Femur (tissue), 1 donor: ENCODE measurements at places on chromosomes 3 and 15.
A peak's percentile ranks its signal among the peaks of the same experiment; 100 is the strongest.

DNA sequence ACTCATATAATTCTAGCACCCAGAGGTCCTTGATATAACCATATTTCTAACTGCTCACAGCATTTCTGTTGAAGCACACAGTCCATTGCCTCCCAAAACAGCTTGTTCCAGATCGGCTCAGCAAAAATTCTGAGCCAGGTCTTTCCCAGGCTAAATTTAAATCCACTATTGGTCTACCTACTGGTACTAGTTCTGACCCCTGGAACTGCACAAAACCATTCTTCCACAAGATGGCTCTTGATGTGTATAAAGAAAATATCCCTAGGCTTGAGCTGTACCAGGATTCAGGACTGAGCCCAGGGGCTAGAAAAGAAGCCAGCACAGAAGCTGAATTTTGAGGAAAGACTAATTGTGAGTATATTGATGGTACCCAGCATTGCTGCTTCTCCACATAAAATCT lies 75.4 kb upstream of the ABHD17C start:
- no peak for DNase-seq

DNA sequence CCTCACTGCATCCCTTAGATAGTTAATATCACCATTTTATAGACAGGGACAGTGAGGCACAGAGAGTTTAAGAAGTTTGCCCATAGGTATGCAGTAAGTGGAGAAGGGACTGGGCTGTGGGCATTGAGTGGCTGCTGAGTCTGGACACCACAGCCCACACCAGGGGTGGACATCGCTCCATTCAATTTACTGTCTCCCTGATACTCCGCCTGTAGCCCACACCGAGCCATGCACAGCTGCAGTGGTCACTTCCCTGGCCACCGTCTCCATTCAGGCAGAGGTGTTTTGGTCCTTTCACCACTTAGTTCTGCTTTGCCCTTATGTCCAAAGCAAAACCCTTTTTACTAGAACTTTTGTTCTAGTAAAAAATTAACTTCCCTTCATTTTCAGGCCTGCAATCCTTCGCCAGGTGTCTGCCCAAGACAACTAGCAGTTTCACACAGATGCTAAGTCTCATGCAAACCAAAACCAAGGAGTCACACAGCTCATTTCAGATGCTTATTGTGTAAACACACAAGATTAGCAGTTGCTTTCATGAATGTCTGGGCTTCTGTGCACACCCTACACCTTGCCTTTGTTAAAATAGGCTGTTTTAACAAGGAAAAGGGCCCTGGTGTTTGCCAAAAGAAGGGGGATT lies 30.1 kb downstream of the ZNF35 start:
- DNase-seq = no peak

GRCh38 chr3:48402281-48402732 lies 27.6 kb downstream of the PLXNB1 start:
- DNase-seq = peak; percentile 64

DNA sequence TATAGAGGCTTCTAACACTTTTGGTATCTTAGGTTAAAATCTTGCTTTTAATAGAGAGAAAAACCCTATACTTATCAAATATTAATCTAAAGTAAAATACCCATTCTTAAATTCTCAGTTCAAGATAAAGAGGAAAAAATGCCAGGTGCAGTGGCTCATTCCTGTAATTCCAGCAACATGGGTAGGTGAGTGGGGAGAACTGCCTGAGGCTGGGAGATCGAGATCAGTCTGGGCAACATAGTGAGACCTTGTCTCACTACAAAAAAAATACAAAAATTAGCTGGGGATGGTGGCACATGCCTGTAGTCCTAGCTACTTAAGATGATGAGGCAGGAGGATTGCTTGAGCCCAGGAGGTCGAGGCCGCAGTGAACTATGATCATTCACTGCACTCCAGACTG lies 135.8 kb downstream of the CLASP2 start:
- no peak for DNase-seq

- DNase-seq = no peak
Measured at GRCh38 chr15:71362987-71363968, 248.0 kb downstream of the THSD4 start.

DNA sequence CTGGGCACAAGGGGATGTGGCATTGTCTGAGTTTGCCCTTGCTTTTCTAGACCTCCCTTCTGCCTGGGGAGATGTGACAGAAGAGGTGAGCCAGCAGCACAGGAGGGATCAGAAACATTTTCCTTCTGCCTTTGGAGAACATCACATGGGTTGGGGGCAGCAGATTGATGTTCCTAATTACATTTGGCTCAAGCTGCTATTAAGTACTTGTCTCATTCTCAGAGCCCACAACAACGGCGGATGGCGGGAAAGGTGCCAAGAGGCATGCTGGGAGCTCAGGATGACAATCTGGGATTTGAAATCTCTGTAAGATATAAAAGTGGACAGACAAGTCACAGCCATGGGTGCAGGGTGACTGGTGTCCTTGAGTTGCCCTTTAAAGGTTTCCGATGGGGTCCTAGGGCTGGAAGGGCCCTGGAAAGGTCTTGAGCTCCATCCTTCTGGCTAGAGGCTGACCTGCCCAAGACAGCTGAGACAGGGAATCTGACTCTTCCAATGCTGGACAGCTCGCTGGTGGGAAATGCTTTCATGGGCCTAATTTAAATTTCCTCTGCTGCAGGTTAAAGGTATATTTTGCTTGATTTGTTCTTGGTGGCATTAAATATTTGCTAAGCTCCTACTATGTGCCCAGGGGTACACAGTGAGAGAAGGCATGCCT lies 2.4 kb upstream of the CORO2B start:
- no peak for DNase-seq

- DNase-seq = peak; percentile 40
Measured at GRCh38 chr3:143237077-143237627, 117.6 kb downstream of the CHST2 start.

GRCh38 chr15:45705510-45706473 lies 71.0 kb downstream of the SQOR start:
- peak; percentile 84 for DNase-seq

DNA sequence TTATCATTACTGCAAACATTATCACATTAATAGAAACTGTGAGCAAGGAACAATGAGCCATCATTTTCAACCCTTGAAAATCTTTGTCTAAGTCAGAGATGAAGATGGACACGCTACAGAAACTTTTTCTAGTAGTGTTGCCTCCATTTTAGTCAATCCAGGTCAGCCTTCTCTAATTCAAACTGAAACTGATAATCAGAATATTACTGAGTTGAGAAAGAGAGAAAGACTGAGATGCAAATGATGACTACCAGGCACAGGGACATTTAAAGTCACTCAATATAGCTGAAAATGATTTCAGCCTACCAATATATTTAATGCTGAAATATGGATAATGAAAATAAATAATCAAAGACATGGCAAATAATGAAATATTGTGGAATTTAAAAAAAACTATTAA lies 261.4 kb downstream of the GBE1 start:
- no peak for DNase-seq

DNA sequence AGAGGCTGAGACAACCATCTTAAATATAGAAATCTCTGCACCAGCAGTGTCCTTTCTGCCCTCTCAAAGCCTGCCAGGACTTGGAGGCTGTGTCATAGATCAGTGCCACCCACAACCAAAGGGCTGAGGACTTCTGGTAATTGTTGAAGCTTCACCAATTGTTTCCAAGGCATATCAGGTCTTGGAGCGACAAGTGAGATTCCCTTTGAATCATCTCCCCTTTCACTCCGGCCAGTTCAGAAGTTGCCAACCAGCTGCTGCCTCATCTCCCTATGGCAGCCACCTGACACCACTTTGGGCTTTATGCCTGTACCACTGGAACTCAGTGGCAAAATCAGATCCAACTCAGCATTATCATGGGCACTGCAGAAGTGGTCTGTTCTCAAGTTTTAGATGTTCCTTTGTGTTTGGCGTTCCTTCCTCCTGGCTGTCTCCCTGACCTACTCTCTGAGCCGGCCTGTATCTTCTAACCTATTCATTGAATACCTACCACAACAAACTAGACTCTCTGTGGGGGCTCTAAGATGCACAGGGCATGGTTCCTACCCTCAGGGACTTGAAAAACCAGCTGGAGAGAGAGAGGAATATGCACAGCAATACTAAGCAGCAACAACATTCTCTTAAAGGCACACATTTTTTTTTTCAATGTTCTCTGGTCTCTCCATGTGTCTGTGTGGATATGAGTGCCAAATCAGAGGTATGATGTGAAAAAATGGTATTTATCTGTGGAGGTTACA lies 90.8 kb upstream of the PFN2 start:
- DNase-seq = peak; percentile 67

DNA sequence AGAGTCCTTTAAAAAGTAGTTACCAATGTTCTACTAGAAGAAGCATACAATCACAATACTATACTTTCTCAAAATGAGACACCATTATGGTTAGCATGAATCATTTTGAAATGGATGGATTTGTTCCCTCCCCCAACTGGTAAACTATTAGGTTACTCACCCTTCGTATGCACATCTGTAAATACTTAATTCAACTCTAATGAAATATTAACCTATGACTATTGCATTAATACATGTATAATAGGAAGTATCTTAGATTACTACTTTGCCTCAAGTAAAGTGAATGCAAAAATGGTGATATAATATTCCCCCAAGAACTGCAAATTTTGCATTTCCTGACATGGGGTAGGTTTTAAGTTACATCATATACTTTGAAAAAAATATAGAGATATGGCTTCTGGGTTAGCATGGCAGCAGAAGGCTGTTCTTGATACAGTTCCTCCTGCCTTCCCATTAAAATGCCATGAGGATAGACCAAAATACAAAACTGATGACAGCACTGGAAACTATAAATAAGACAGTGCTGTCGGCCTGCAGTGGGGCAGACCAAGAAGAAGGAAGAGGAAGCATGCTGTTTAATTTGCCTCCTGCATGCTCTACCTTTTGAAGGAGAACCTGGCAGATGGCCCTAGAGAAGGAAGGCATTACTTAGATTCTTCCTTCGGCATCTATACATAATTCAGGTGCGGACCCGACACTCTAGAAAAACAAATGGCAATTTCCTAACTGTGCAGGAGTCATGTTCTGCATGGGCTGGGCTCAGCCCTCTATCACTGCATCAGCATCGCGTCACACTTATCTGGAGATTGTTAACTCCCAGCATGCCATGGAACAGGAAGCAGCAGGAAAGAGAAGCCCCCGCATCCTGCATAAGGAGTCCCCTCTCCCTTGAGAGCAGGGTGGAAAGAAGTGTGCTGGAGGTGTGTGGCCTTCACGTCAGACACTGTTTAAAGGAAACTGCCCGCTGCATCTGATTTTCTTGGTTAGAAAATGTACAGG lies 41.8 kb upstream of the NEO1 start:
- DNase-seq = no peak

DNA sequence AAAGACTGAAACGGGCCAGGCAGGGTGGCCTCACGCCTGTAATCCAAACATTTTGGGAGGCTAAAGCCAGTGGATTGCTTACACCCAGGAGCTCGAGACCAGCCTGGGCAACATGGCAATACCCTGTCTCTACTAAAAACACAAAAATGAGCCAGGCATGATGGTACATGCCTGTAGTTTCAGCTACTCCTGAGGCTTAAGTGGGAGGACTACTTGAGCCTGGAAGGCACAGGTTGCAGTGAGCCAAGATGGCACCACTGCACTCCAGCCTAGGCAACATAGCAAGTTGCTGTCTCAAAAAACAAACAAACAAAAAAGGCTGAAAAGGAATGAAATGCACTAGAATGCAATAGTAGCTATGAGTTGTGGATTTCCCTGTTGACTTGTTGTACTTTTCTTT lies 94.7 kb downstream of the STAG1 start:
- no peak for DNase-seq

DNA sequence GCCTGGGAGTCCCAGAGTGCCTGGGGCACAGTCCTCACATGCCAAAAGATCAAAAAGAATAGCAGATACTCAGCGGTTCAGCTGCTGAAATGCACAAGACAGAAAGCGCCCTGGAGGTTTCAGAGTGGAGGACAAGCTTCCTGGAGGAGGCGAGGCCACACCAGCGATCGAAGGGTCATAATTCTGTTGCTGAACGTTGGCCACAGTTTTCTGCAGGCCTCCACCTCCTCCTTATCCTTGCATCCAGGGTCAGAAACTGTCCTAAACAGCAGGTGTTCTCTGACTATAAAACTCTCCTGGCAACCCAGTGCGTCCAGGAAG lies 220.3 kb upstream of the LINGO1 start:
- DNase-seq = no peak

DNA sequence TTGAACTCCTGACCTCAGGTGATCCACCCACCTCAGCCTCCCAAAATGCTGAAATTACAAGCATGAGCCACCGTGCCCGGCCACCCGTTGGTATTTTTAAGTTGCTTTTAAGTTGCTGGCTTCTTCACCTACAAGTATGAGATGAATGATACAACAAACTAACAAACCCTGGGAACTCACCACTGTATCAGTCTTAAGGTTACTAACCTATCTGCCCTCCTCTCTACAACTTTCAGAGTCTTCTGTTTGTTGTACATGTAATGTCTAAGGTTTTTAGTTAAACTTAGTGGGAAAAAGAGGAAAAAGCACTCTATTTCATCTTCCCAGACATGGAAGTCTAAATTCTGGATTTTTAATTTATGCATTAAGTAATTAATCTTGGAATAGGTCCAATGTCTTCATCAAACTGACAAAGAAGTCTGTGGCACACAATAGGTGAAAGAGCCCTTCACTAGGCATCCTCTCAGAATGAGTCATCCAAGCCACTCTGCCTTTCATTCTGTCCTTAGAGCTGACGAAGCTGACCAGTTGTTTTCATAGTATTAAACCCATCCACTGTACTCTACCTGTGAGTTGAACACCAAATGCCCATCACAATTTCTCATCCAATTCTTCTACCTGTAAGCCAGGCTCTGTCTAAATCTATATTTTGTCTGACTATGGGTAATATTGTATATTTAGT lies 936.1 kb downstream of the TUSC7 start:
- no peak for DNase-seq

DNA sequence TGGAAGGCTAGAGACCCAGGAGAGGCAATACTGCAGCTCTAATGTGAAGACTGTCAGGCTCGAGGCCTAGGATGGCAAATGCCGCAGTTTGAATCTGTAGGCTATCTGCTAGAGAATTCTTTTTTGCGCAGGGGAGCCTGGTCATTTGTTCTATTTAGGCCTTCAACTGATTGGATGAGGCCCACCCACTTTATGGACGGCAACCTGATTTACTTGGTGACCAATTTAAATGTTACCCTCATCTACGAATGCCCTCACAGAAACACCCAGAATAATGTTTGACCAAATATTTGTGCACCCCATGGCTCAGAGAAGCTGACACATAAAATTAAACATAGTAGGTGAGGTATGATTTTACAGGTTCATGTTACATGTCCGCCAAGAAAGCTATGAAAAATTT lies 300.7 kb upstream of the GRM7 start:
- no peak for DNase-seq

GRCh38 chr15:46278486-46279090 lies 643.8 kb downstream of the SQOR start:
- no peak for DNase-seq

DNA sequence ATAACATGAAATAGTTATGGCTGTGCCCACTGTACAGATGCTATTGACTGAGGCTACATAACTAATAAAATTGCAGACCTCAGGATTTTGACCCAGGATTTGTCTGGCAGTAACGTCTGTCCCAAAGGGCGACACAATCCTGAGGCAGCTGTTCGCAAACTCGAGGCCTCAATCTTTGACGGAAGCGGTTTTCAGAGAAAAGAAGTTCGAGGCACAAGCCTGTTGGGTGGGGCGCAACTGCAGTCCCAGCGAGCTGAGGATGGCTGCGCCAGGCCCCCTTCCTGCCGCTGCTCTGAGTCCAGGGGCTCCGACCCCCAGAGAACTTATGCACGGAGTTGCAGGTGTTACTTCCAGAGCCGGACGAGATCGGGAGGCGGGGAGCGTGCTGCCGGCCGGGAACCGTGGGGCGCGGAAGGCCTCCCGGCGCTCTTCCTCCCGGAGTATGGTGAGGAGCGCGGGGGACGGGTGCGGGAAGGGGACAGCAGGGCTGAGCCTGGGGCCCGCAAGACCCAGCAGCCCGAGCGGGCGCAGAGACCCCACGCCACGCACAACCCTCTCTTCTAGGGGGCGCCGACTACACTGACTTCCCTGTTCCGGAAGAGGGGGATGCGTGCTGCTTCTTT lies at the start of gene PARP15:
Gene PARP15 (plus strand): TSS at position 242 of the 623 bp plus-strand sequence. CDS start 18 bp downstream, at position 260.
- DNase-seq = no peak
